ENCODE measurements at places on chromosomes 7 and 10. TPM values are rescaled to one million over a fixed set of nuclear protein-coding genes. Genes with fewer than 3 reads are reported as not detected.

DNA sequence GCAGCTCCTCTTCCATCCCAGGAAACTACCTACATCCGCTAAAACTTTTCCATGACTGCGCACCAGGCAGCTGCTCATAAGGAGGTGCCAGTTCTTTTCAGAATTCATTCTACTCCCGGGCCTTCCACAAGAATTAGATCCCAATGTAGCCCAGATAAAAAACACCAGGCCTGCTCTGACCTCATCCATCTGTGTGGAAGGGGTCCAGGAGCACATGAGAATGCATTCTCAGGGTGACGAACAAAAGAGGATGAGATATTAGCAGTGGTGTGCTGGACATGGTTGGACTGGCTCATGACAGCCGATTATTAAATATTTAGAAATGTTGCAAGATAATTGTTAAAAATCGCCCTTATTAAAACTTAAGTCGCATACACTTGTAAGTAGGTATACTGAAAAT lies 43.2 kb upstream of the STEAP1B start:
- no peak for DNase-seq

DNA sequence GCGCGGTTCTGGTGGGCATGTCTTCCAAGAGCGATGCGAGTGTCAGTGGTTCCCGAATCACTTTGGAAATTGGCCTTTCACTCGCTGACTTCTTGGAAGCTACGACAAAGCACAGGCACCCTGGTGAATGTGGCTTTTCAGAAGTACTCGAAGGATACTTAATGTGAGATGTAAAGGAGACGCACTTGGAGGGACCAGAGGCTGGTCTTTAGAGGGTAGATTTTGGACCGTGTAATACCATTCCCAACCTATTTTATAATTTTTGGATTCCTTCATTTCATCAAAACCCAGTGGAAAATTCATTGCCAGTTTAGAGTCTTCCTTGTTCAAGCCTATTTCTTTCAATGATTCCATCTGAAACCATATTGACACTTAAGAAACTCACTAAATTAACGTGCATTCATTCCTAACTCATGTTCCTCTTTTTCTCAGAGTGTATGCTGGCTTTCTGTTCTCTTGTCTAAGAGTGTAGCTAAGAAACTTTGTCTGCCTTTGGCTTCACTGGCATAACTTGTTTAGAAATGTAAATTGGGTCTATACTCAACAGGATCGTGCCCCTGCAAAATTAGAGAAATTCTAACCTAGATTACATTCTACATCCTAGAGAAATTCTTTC lies 645 bp upstream of the COPG2 start:
- DNase-seq = no peak

DNA sequence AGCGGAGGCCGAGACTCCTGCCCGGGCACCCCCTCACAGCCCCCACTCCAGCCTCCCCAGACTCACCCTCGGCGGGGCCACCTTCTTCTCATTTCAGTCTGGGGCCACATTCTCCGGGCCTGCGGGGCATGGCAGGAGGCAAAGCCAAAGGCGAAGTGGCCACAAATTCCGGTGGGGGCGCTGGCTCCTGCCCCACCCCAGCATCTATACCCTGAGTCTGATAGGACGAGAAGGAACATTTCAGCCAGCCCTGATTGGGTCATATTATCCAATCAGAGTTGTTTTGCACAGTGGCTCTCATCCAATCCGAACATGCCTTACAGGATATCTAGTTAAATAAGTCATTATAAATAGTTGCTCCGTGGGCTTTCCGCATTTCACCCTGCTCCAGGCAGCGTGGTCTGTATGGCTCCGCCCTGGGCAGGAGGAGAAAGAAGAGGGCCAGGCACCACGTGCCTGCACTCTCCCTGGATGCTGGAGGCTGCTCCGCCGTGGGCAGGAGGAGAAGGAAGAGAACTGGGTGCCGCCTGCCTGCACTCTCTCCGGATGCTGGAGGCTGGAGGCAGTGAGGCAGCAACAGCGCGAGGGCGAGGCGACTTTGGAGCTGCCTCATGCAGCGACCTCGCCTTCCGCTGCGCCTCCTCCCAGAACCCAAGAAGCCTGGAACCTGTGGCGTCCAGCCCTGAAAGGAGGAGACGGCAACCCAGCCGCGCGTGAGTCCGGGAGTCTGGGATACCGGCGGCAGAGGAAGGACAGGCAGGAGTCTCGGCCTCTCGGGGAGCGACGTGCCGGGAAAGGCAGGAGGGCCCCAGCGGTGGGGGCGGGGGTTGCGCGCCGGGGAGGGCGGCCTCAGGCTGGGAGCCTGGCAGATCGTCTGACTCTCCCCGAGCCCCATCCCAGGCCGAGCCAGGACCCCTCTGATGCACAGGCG lies 162.9 kb downstream of the ZNF33B start:
- DNase-seq = no peak

GRCh38 chr10:56346845-56347415 lies 14.1 kb downstream of the ZWINT start:
- DNase-seq = no peak

Gene CUL1
- total RNA-seq = 51.1 TPM
